Kidney tubule cell (primary cell): ENCODE measurements at places on chromosomes 3 and 15.

DNA sequence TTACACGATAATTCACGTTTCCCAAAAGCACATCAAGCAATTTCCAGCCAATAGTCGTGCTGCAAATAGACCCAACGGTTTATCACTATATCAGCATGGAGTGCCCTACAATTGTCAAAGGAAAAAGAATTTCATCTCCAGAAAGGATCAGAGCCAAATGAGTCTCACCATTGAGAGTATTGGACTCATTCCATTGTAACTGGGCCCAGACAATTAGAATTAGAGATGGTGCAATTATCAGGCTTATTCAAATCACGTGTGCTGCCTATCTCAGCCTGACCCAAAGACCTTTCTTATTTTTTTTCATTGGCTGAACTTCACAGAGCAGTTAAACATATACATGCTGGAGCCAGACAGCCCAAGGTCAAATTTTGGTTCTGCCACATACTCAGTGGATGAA is 87.0 kb upstream of the LRTM1 start:
- DNase-seq, result no peak

DNA sequence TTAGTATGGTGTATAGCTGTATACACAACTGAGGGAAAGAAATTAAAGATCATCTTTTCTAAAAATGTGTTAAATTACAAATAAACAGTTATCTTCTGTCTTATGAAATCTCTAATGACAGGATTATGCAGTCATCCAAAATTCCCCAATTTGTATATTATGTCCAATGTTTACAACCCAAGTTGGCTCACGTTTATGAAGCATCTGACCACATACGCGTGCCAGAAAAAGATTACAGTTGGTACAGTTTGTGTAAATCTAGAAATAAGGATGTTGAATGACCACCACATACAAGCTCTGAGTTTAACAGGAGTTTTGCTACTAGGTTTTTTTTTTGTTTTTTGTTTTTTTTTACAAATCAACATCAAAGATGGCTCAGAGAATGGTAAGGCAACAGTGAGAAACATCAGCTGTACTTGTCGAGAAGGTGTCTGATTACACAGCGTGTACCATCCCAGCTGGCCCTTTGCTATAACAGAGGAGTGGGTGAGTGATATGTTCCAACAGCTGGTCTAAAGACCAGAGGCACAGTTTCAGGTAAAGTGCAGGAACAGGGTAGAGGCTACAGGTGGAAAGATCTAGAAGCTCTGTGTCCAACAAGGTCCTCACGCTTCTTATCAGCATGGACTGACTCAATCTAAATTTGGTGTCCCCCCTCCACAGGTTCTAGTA is 47.1 kb downstream of the USF3 start:
- no peak for DNase-seq

DNA sequence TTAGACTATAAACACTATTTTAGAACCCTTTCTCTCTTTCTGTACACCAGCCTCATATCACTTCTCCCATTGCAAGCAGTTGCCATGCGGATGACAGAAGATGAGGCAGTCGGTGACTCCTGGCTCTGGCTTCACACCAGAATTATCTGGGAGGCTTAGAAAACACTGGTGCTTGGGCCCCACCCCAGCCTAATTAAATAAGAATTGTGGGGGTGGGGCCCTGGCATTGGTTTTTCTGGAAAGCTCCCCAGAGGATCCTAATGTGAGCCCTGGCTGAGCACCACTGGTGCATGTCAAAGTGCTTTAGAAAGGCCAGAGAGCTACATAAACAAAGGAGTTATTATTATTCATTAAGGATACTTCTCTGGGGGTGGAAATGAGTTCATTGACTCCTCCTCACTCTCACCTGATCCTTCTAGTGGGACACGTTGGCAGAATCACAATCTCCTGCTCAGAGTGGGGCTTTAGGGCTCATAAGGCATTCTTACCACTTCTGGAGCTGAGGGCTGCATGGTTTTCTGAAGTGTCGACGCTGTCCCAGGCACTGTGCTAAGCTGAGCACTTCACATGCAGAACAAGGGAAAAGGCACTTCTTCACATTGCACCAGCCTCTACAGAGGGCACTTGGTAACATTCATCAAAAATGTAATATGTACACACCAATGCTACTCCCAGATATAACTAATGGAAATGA is 188.5 kb upstream of the TLE3 start:
- no peak for DNase-seq

DNA sequence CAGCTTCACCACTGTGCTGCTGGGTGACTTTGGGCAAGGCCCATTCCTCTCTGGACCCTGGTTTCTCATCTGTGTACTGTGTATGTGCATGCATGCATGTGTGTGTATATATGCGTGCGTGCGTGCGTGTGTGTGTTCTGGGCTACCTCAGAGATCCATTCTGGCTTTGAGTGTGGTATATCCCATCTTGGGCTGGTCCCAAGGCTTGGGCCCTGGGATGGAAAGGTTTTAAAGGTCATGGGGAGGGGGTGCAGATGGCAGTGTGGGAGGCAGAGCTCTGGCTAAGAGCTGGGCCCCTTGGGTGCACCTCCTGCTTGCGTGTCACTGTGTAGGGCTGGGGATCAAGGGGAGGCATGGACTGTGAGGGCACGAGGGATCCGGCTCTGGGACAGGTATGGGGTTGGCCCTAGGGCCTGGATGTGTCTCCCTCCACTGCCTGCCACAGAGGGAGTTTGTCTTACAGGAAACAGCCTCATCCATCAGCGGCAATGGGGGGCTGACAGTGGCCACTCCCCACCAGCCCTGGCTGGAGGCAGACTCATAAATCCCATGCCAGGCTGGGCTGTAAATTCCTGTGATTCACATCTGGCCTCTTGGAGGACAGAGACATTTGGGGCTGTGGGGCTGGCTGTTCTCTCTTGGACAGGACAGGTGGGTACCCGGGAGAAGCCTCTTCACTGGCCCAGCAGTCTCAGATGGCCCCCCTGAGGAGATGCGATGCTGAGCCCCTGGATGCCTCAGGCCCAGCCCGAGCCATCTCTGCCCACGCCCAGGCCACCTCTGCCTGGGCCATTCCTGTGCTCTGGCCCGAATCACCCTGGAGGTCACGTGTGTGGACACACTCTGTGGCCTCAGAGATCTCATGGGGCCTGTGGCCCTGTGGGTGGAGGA is 21.4 kb upstream of the CSPG4 start:
- DNase-seq, result peak; percentile 66

DNA sequence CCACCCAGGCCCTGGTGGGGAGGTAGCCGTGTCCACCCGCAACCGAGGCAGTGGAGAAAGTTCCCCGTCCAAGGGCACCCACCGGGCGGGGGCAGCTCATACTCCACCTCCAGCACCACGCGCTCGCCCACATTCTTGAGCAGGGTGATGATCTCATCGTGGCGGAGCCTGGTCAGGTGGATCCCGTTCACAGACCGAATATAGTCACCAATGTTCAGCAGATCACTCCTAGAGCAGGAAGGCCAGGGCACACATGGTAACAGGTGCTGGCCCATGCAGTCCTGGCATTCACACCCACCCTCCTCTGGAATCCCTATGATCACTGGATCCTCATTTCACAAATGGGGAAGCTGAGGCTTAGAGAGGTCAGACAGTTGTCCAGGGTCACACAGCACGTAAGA is 15.8 kb downstream of the GRIP2 start:
- peak; percentile 12 for DNase-seq

DNA sequence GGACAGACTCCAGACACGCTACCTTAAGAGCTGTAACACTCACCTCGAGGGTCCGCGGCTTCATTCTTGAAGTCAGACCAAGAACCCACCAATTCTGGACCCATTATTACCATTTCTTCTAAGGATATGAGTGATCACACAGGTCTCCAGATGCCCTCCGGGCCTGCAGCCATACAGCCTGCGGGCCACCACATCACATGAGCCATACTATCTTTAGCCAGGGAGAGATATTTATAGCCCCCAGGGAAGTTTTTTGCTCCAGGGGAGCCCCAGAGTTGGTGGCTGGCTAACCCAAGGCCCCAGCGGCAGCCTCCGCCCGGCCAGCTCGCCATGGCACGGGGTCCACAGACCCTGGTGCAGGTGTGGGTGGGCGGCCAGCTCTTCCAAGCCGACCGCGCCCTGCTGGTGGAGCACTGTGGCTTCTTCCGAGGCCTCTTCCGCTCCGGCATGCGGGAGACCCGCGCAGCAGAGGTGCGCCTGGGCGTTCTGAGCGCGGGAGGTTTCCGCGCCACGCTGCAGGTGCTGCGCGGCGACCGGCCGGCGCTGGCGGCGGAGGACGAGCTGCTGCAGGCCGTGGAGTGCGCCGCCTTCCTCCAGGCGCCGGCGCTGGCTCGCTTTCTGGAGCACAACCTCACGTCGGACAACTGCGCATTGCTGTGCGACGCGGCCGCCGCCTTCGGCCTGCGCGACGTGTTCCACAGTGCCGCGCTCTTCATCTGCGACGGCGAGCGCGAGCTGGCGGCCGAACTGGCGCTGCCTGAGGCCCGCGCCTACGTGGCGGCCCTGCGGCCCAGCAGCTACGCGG is at the start of gene KBTBD13:
Gene KBTBD13 (plus strand): TSS at position 261 of the 805 bp plus-strand sequence. CDS start 70 bp downstream, at position 331.
- no peak for DNase-seq

GRCh38 chr3:53888232-53888631 is 3.4 kb downstream of the SELENOK start:
- DNase-seq, result no peak

- DNase-seq, result no peak
Observed at GRCh38 chr3:47409688-47410416, 29.0 kb downstream of the PTPN23 start.

- no peak for DNase-seq
Observed at GRCh38 chr15:33344530-33344929, 33.8 kb downstream of the RYR3 start.

- DNase-seq, result no peak
Observed at GRCh38 chr15:99495430-99496301, 70.1 kb upstream of the MEF2A start.

- no peak for DNase-seq
Observed at GRCh38 chr3:100563228-100563627, 46.2 kb upstream of the ADGRG7 start.

DNA sequence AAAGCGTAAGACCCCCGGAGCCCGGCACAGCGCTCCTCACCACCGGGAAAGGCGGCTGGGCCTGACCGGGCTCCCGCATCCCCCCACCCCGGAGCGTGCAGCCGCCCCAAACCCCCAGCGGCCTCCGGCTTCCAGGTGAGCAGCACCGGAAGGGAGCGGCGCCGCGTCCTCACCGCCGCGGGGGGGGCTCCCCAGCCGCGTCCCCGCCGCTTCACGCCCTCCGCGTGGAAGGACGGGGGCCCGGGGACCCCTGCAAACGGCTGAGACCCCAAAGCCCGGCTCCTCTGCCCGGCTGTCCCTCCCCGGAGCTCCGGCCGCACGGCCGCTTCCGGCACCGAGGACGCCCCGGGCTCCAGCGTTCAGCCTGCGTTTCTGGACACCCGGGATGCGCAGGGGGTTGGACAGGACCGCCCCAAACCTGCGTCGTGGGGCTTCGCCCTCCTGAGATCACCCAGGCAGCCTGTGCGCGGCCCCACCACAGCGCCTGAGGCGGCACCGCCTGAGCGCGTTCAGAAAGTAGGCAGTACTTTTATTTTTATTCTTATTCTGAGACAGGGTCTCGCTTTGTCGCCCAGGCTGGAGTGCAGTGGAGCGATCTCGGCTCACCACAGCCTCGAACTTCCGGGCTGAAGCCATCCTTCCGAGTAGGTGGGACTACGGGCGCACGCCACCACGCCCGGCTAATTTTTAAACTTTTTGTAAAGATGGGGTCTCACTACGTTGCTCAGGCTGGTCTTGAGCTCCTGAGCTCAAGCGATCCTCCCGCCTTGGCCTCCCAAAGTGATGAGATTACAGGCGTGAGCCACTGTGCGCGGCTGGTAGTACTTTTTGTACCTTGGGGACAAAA is 51.6 kb upstream of the BLM start:
- DNase-seq, result peak; percentile 78

DNA sequence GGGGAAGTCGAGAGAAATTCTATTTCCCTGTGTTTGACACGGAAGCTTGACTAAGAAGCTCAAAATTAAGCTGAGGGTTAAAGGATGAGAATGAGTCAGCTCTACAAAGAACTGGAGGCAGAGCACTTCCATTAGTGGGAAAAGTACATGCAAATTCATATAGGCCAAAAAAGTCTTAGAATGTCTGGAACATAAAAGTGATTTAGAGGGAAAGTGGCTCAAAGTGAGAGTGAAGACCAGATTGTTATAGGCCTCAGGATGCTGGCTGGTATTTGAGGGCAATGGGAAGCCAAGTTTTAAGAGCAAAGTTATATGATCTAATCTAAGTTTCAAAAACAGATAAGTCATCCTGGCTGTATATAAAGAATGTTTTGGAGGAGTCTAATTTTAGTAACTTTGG is 857.3 kb downstream of the NAALADL2 start:
- no peak for DNase-seq

GRCh38 chr15:50107157-50107556 is 11.9 kb downstream of the ATP8B4 start:
- no peak for DNase-seq

GRCh38 chr15:67100801-67101581 is 35.6 kb downstream of the SMAD3 start:
- no peak for DNase-seq

GRCh38 chr3:149375501-149376196 is 1.8 kb downstream of the TM4SF1 start:
- peak; percentile 71 for DNase-seq

DNA sequence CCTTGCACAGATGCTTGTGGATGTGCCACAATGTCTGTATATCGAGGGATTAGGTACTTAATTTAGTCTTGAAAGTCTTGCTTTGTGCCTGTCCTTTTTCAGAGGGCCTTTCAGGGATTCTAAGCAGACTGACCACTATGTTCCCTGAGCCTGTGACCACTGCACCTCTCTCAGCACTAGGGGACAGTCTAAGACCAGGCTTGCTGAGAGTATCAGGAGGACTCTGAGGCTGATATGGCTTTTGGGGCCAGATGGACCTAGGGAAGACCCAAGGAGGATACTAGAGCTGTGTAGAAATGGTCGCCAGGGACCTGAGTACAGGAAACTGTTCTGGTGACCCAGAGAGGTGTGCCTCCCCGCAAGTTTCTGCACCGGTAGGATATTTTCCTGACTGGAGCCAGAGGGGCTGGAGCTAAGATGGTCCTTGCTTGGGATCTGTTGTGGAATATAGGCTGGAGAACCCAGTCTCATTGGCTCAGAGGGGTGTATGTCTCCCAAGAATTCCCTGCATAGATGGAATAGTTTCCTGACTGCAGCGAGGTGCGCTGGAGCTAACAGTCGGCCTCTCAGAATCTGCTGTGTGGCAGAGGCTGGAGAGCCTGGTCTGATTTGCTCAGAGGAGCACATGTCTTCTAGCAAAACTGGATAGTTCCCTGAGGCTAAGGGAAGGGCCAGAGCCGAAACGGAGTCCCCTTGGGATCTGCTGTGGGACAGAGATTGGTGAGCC is 213.2 kb upstream of the DCBLD2 start:
- DNase-seq, result peak; percentile 59

- DNase-seq, result no peak
Observed at GRCh38 chr3:181930105-181930504, 218.4 kb downstream of the SOX2 start.

DNA sequence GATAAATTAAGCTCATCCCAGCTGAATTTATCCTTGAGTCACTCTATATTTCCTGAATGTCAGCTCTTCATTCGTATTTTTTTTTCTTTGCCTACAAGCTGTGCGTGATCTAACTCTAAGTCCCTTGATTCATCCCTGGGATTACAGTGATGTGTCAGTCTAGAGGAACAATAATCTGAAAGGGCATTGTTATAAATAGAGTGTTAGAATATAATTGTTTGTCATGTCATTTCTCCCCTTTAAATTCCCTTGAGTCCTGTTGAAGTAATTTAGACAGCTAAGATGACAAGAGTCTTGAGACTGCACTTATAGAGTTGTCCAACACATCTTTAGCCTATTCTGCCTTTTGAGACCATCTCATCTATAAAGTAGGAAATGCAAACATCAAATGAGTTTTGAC is 621.8 kb downstream of the ZIC1 start:
- no peak for DNase-seq

GRCh38 chr3:134350861-134351311 is 23.4 kb downstream of the AMOTL2 start:
- peak; percentile 83 for DNase-seq
